ENCODE measurements at places on chromosomes 2 and 18.
A peak's percentile ranks its signal among the peaks of the same experiment; 100 is the strongest.

DNA sequence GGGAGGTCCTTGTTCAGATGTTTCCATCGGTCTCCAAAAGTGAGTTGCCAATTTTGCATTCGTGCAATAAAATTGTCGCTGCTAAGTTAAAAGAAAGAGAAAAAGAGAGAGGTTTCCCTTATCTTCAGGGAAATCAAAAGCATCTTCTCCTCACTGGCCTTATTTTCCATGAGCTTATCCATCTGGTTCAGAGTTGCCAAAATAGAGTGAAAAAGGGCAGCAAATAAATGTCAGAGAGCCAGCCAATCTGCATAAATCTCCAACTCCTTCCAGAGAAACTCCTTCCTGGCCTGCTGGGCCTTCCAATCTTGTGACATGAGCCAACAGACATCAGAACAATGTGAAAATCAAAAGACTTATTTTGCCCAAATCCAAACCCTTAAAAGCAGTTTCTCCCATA is 28.4 kb downstream of the PAX3 start:
- no peak for DNase-seq

GRCh38 chr2:101560780-101561315 is 85.9 kb upstream of the RFX8 start:
- DNase-seq = no peak

DNA sequence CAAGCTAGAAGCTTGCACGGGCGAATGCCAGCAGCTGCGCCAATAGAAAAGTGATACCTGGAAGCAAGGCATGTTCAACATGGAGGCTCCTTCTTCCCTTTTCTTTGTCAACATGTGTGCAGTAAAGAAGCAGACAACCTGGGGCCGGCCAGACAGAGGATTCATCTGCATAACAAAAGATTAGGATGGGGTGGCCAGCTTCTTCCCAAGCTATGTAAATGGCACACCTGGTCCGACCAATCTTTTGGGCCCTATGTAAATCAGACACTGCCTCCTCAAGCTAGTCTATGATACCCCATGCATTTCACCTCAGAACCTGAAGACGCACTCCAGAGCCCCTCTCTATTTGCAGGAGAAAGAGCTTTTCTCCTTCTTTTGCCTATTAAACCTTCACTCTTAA is 66.4 kb upstream of the TGFA start:
- DNase-seq = no peak

DNA sequence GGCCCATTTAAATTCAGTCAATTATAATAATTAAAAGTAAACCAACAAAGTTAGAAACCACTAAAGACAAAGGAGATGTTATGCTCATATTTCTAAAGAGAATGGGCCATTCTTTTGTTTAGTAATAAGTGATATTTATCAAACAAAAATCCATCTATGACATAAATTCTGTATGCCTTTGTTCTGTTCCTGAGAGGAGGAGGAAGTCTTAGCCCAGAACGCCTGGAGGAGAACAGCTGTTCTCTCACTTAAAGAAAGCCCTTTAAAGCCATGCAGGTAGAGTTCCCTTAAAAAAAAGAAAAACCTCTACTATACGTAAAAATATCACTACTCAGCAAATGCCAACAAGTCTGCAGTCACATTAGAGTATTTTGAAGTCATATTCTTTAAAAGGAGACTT is 15.5 kb downstream of the LAMA1 start:
- no peak for DNase-seq

DNA sequence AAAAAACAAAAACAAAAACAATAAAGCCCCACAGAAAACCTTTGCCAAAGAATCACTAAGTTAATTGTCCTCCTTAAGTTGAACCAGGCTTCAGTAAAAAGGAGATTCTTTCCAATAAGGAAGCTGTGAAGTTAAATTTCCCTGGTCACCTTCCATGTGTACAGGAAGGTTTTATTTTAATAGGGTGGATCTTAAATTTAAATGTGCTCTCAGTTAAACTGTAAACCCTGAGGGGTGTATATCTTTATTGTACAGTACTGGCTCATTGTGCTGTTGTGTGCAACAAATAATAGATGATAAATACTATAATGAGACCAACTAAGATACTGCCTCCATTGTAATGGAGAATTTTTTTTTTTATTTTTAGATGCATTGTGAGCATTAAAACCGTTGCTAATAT is 97.1 kb downstream of the NYAP2 start:
- DNase-seq = no peak

- no peak for DNase-seq
Measured at GRCh38 chr2:178905261-178905660, 98.0 kb upstream of the TTN start.

DNA sequence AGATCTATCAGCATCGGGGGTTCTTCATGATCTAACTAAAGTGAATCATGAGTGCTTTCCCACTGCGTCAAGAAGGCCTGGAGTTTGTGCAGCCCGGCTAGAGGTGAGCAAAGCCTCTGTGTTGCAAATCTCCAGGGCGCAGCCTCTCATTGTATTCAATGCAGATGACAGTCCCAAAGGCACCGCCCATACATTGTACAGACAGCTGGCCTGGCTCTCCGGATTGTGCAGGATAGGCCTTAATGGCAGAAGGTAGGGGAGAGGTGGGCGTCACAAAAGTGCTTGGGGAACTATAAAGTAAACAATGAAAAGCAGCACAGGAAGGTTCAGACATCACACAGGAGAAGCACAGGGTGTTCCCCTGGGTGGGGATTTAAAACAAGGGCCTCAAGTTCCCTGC is 907 bp upstream of the GYPC start:
- no peak for DNase-seq

GRCh38 chr2:236473691-236474090 is 95.9 kb upstream of the ACKR3 start:
- DNase-seq = no peak

GRCh38 chr2:13550285-13551231 is 833.8 kb downstream of the TRIB2 start:
- no peak for DNase-seq

DNA sequence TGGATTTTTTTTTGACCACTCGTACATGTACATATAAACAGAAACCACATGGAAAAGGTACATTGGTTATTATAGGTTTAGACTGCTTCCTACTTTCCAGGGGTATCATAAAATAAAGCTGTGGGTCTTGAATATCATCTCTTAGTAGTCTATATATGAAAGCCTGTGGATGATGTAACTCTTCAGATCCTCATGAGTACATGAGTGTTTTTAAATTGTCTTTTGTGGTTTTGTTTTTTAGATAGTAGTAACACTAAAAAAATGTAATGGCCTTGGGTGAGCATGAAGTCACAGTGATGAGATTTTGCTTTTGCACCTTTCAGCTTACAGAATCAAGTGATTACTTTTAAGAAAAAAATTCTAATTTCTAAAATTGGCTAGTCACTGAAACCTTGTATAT is 80.2 kb downstream of the RAB3GAP1 start:
- no peak for DNase-seq

- no peak for DNase-seq
Measured at GRCh38 chr2:72619626-72620025, 206.2 kb downstream of the EXOC6B start.

DNA sequence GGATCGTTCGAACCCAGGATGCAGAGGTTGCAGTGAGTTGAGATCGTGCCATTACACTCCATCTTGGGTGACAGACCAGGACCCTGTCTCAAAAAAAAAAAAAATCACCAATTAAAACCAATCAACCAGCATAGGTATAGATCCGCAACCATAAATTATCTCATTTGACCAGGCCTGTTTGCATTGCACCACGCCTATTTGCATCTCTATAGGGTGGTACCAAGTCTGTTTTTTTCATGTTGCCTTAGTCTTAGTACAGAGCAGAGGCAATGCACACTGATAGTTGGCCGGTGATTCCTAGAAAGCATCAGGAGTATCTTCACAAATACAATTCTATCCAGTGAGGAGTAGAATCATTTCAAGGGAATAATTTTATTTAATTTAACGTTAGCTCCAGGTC is 9.3 kb upstream of the NPC1 start:
- no peak for DNase-seq

- DNase-seq = no peak
Measured at GRCh38 chr2:15765686-15766302, 174.1 kb downstream of the DDX1 start.

DNA sequence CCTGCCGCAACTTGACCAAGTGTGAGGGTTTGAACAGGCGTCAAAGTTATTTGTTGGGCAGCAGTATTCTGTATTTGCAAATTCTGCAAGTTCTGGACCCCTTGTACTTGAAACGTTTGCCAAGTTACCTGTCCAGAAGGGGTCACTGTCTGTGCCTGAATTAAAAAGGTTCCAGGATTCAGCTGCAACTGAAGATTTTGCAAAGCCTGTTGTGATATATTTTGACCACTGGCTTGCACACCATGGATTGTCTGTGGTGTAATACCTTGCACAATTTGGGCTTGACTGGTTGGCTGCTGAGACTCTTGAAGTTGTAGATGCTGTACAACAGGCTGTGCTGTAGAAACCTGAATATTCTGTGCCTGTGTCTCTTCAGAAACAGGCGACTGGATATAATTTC is 10.2 kb downstream of the SP3 start:
- DNase-seq = no peak

- no peak for DNase-seq
Measured at GRCh38 chr2:120400551-120400950, 54.6 kb downstream of the INHBB start.

GRCh38 chr2:216430811-216431530 is 18.7 kb downstream of the SMARCAL1 start:
- no peak for DNase-seq

GRCh38 chr2:53998834-53999233 is 28.0 kb upstream of the PSME4 start:
- DNase-seq = no peak

GRCh38 chr2:221458578-221458977 is 113.5 kb downstream of the EPHA4 start:
- no peak for DNase-seq

GRCh38 chr2:56960581-56960980 is 776.8 kb downstream of the CCDC85A start:
- no peak for DNase-seq

GRCh38 chr2:162731917-162732804 is 106.4 kb downstream of the KCNH7 start:
- no peak for DNase-seq

GRCh38 chr2:239778861-239779558 is 246.1 kb downstream of the NDUFA10 start:
- DNase-seq = peak; percentile 16

DNA sequence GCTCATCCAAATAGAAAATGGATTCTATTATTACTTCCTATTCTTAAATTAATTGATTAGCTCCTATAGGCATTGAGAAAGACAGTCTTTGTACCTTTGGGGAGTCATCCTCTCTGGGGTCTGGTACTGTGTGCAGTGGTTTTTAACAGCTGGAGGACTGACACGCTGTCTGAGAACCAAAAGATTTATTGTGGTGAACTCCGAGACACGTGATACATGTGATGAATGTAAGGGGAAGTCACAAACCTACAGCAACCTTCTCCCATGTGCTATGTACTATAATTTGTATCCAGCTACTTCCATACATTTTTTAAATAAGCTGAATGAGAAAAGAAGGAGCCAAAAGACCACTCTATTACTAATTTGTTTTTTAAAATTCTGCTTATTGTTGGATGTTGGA is 133.7 kb downstream of the GALNT3 start:
- DNase-seq = no peak

DNA sequence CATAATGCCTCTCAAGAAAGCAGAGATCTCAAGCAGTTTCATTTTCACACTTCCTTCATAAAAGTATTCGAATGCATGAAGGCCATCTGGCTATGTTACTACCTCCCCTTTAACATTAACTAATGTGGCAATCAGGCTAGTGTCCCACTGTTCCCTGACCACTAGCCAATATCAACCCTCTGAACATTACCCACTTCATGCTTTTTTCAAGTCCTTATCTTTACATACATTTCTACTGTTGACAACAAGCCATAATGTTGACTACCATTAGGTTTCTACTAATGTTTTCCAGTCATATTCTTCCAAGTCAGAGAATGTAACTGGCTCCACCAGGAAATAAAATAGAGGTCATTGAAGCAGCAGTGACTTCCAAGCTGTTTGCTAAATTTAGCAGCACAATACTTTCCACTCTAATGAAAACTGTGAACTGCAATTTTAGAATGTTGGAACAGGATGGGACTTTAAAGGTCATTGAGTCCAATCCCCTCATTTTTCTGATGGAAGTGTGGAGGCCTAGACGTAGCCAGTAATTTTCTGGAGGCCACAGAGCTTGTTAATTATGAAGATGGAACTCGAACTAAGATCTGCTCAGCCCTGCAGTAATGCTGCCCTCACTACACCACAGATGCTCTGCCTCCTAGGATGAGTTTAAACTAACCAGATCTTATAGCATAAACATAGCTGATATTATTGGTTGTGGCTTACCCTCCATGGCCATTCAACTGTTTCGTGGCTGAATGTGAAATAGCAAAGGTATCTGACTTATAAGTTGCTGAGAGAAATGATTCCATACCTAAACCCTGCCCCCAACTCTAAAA is 630 bp upstream of the PPP1R1C start:
- no peak for DNase-seq

- peak; percentile 39 for DNase-seq
Measured at GRCh38 chr2:224025874-224026273, 13.2 kb downstream of the SERPINE2 start.

- DNase-seq = no peak
Measured at GRCh38 chr18:73240899-73241298, 373.1 kb upstream of the NETO1 start.

DNA sequence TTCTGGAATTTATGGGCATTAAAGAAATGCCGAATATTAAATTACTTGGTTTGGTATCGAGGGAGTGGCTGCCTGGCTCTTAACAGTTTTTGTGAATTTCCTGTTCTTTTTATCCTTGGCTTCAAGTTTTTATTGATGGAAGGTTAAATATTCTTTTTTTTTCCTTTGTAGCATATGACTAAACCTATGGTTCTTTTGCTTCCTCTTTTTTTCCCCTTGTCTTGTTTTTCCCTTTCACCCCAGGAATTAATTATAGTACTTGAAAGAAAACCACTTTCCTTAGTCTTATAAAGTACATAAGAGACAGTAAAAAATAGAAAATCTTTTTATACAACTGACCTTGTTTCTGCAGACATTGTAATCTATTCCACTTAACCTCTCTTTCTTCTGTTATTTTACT is 42.4 kb downstream of the MGAT5 start:
- no peak for DNase-seq

GRCh38 chr2:65204461-65205210 is 23.0 kb upstream of the ACTR2 start:
- DNase-seq = no peak

DNA sequence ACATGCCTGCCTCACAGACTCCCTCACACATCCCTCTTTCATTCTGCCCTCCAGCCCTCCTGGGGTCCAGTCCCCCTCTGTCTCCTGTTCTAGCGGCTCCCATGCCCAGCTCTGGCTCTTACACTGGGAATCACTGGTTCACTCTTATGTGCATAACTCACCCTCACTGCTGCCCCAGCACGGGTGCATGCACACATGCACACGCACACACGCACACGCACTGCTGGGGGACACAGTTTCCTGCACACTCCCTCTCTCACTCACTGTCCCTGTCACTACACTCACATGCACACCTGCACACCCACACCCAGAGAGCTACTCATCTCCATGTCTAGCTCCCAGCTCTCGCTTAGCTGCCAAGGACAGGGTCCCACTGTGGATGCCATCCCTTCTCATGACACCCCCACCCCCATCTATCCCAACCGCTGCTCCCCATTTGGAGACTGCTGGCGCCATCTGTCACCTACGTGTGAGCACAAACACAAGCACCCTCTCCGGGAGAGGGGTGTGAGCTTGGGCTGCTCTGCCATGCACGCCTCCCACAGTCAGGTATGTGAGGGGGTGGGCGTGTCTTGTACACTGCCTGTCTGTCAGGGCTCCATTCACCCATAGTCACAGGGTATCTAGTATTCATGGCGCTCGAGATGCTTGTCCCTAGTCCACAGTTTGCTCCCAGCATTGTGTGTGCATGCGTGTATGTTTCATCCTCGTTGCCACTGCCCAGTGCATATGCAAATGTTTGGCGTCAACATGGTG is 1.8 kb downstream of the ASIC4 start:
- DNase-seq = no peak
